ENCODE measurements at places on chromosomes 11 and 22. TPM values are rescaled to one million over a fixed set of nuclear protein-coding genes. Genes with fewer than 3 reads are reported as not detected.

SLC22A6 gene
- not detected for total RNA-seq

MMP13 gene
- total RNA-seq: 0.14 TPM

PTPN5 gene
- total RNA-seq: not detected

UCP2 gene
- total RNA-seq: 4.9 TPM

OR8H3 gene
- total RNA-seq: not detected

TRIM48 gene
- total RNA-seq: not detected

POU2AF2 gene
- total RNA-seq: not detected

ACCS gene
- total RNA-seq: 6.8 TPM

SLC22A25 gene
- total RNA-seq: not detected

RIC3 gene
- total RNA-seq: not detected

ZDHHC5 gene
- total RNA-seq: 77.9 TPM

API5 gene
- 103 TPM for total RNA-seq

TREH gene
- total RNA-seq: not detected

LSP1 gene
- not detected for total RNA-seq

ADORA2A gene
- total RNA-seq: 2.6 TPM

ZBTB16 gene
- total RNA-seq: under 0.01 TPM

AAMDC gene
- 14.0 TPM for total RNA-seq

UPK3A gene
- not detected for total RNA-seq

CTSF gene
- total RNA-seq: 19.0 TPM

FGF19 gene
- not detected for total RNA-seq

TESMIN gene
- total RNA-seq: 0.57 TPM

LMO1 gene
- total RNA-seq: not detected

ACR gene
- total RNA-seq: not detected

HBG2 gene
- total RNA-seq: not detected

LGR4 gene
- 18.5 TPM for total RNA-seq

IFITM1 gene
- 25.3 TPM for total RNA-seq

OR6T1 gene
- not detected for total RNA-seq

OR51B5 gene
- 0.57 TPM for total RNA-seq

Measured in placental pericyte (primary cell).